ENCODE measurements at places on chromosomes 5 and 9.
A peak's percentile ranks its signal among the peaks of the same experiment; 100 is the strongest.

GRCh38 chr5:176542596-176543427 is 5.6 kb upstream of the RNF44 start:
- peak; percentile 82 for DNase-seq

DNA sequence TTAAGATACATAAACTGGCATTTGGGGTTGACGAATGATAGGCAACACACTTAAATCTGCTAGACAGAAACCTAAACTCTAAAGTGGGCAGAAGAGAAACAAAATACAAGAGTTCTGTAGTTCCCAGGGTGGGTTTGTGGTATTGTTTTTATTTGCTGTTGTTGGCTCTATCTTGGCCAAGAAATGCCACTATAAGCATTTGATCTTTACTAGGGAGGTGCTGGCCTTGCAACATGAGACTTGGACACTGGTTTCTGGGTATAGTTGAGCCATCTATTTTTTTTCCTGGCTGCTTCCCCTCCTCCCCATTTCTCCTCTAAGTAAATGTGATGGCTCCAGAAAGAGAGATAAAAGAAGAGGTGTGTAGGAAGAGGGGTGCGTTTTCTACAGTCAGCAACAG is 251.2 kb downstream of the SLIT3 start:
- no peak for DNase-seq

DNA sequence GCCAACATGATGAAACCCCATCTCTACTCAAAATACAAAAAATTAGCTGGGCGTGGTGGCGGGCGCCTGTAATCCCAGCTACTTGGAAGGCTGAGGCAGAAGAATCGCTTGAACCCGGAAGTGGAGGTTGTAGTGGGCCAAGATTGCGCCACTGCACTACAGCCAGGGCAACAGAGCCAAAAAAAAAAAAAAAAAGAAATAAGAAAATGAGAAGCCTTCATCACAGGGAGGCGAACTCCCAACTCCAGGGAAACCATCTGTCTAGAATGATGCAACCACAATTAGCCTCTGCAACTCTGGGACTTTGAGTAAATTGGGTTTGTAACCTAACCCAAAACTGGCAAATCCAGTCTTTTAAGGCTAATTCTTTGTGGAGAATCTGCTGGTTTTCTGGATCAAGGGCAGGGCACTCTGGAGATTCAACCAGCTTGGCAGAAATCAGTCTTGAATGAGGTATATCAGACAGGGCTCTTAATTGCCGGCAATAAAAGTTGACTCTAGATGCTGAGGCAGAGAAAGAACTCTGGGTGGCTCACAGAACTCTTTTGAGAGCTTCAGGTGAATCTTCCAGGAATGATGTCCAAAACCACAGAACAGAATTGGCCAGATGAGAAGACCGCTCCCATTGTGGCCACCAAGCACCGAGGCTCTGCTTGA is 9.9 kb downstream of the S100Z start:
- no peak for DNase-seq

DNA sequence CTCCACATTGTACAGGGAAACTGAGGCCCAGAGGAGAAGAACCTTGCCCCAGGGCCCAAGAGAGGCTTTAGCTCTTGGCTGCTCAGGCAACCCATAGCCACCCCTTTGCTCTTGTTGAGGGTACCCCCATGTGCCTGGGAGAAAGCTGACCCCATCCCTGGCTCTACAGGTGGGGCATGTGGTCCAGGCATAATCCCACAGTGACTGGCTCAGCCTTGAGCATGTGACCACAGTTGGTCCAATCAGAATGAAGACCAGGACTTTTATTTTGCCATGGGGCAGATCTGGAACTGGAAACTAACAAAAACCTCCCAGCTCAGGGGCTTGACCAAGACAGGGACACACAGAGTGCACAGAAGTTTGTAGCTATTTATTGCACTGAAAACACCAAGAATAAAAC is 29.3 kb downstream of the SLC6A7 start:
- DNase-seq: peak; percentile 9

DNA sequence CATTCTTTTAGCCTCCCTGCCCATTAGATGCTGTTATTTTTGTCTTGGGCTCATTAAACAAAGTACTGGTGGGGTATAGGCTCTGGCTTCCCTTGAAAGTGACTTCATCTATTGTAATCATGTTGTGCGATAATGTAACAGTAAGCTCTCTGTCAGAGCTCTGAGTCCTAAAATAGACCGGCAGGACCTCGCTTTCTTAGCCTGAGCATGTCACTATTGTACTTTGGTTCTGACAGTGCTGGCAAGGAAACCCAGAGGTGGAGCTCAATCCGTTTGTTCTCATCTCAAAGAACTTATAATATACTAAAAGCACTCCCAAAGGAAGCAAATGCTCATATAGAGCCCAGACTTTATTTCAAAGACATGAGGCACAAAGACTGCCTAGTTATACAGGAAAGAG is 339.1 kb upstream of the CCNH start:
- DNase-seq: no peak

DNA sequence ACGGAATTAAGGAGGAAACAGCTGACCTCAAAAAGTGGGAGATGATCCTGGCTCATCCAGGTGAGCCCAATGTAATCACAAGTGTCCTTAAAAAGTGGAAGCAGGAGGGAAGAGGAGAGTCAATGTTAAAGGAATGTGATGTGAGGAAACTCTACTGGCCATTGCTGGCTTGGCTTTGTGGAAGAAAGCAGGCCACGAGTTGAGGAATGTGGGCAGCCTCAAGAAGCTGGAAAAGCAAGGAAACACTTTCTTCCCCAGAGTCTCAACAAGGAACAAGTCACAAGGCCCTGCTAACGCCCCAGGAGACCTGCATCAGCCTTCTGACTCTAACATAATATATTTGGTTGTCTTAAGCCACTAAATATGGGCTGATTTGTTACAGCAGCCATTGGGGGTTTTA is 252.8 kb downstream of the PSAT1 start:
- no peak for DNase-seq

DNA sequence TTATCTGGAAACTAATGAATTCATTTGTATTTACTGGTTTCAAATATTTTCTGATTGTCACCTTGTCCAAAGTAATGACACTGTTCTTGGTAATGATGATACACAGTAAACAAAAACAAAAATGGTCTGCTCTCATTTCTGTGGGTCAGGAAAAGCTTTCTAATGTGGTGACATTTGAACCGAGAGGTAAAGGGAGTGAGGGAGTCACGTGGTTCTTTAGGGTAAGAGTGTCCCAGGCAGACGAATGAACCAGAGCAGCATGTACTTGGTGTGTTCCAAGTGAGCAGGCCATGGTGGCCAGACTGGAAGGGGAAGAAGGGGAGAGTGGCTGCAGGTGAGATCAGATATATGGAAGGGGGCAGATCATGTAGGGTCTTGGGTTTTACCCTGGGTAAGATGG is 247.0 kb upstream of the SLC30A5 start:
- DNase-seq: no peak

GRCh38 chr9:110106661-110107060 is 101.3 kb downstream of the C9orf152 start:
- DNase-seq: no peak

GRCh38 chr5:170273968-170274710 is 23.4 kb downstream of the LCP2 start:
- DNase-seq: peak; percentile 66

GRCh38 chr5:91332267-91333045 is 50.7 kb downstream of the ARRDC3 start:
- DNase-seq: no peak

- no peak for DNase-seq
These were observed 38.2 kb upstream of the UBAP2 start for GRCh38 chr9:34086864-34087263.

DNA sequence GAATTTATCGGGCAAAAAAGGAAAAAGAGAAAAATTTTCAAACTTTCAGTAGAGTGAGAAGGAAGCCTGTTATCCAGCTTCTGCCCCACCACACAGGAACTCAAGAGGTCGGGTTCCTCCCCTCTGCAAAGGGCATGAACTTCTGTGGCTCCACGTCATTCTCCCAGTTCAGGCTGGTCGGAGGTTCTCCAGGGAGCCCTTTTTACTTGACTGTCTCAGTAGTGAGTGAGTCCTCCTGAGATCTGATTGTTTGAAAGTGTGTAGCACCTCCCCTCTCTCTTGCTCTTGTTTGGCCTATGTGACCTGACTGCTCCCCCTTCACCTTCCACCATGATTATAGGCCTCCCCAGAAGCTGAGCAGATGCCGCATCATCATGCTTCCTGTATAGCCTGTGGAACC is 9.7 kb downstream of the SPINK1 start:
- DNase-seq: no peak

DNA sequence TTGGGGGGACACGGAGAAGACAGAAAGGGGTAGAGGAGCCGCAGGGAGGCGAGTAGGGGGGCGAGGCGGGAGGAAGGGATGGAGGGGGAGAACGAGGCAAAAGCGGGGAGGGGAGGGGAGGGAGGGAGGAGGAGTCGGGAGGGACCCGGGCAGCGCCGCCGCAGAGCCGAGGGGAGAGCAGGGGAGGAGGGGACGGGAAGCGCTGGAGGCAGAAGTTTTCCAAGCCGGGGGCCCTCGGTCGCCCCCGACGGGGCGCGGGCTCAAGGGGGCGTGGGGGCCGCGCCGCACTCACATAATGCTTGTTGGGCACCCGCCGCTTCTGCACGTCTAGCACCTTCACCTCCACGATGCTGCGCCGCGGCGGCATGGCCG is 353 bp downstream of the SH3PXD2B start:
- no peak for DNase-seq

DNA sequence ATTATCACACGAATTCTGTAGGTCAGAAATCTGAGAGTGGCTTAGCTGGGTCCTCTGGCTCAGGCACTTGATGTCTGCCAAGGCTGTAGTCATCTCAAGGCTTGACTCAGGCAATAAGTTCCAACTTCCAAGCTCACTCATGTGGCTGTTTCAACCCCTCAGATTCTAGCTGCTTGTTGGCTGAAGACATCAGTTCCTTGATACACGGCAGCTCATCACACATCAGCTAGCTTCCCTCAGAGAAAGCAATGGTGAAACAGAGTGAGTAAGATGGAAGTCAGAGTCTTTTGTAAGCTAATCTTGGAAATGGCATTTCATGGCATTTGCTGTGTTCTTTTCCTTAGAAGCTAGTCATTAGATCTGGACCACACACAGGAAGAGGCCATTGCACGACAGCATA is 204.2 kb upstream of the PTGER4 start:
- DNase-seq: no peak

DNA sequence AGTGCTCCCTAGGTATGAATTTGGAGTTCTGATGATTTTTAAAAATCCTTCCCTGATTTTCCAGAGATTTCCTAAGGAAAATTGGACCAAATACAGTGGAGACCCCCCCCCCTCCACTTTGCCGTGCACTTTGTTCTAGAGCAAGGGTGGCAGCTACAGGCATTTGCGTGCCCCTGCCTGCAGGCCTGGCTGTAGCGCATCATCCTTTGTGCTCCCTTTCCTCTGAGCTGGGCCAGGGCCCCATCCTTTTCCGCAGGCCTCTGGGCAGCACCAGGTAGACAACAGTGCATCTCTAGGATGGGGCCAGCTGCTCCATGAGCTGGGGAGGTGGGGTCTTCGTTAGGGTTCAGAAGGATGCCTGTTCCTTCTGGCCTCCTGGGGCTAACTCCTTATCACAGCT is 39.6 kb downstream of the TRIO start:
- no peak for DNase-seq

- no peak for DNase-seq
These were observed 849.9 kb downstream of the MAT2B start for GRCh38 chr5:164355267-164355830.

GRCh38 chr9:115495052-115495635 is 377.2 kb upstream of the TNC start:
- no peak for DNase-seq

DNA sequence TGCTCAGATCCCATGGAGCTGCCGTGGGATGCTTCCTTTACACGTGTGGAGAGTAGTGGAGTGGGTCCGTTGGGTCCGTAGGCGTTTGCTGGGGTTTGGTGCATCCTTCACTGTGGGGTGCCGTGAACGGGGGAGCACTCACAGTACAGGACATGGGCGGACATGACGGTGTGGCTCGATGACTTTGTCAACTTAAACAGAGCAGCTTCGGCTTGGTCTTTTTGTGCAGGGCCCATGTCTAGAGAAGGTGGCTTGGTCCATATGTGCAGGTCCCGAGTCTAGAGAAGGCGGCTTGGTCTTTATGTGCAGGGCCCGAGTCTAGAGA is 26.4 kb upstream of the EXOC3 start:
- DNase-seq: no peak

GRCh38 chr5:82408033-82408432 is 129.9 kb upstream of the RPS23 start:
- no peak for DNase-seq

DNA sequence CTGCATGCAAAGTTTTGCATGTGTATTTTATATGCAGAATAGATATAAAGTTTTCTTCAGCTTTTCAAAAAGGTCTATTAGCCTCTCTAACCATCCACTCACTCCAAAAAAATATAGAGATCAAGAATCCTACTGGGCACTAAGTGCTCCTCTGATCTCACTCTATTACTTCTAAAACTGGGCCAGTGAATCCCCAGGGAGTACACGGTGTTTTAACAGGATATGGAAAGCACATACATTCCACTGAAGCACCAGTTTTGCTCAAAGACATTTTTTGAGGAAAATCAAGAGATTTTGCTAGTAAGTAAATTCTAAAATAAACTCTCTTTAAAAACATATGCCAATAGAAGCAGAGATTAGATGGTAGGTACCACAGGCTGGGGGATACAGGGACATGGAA is 95.2 kb downstream of the DEPDC1B start:
- DNase-seq: no peak

DNA sequence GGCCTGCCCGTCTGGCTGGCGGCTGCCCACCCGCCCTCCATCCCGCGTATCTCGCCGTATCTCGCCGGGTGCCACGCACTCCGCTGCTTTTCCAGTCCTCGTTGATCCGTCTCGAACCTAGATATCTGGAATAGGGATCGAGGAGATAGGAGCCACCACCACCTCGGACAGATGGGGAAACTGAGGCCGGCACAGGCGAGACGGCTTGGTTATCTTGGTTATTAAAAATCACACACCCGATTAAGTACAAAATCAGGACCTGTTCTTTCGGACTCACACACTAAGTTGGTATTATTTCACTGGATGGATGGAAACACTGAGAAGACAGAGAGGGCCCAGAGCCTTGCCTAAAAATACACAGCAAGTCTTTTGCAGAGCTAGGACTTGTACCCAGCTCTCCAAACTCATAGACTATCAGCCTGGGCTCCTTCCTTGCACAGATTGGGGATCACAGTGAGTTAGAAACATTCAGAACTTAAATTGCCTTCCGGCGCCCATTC is 678 bp downstream of the SLC26A2 start:
- DNase-seq: no peak

GRCh38 chr5:146560205-146560812 is 44.3 kb upstream of the GPR151 start:
- no peak for DNase-seq

GRCh38 chr9:15150939-15151338 is 156.1 kb downstream of the TTC39B start:
- DNase-seq: no peak
